ENCODE measurements at places on chromosomes 2 and 18.

- DNase-seq = no peak
These were observed 265.9 kb upstream of the SALL3 start for GRCh38 chr18:78713726-78714125.

- no peak for DNase-seq
These were observed 190.1 kb downstream of the TTC32 start for GRCh38 chr2:19711470-19712372.

- DNase-seq = no peak
These were observed 151.4 kb downstream of the CD8B2 start for GRCh38 chr2:106638580-106638979.

- no peak for DNase-seq
These were observed 664.4 kb upstream of the SLC8A1 start for GRCh38 chr2:41116106-41116797.

GRCh38 chr2:126707941-126708340 lies 52.0 kb downstream of the GYPC start:
- no peak for DNase-seq

- DNase-seq = no peak
These were observed 26.4 kb upstream of the FZD7 start for GRCh38 chr2:202007015-202007982.

- no peak for DNase-seq
These were observed 300.3 kb downstream of the MTX2 start for GRCh38 chr2:176569574-176569973.

DNA sequence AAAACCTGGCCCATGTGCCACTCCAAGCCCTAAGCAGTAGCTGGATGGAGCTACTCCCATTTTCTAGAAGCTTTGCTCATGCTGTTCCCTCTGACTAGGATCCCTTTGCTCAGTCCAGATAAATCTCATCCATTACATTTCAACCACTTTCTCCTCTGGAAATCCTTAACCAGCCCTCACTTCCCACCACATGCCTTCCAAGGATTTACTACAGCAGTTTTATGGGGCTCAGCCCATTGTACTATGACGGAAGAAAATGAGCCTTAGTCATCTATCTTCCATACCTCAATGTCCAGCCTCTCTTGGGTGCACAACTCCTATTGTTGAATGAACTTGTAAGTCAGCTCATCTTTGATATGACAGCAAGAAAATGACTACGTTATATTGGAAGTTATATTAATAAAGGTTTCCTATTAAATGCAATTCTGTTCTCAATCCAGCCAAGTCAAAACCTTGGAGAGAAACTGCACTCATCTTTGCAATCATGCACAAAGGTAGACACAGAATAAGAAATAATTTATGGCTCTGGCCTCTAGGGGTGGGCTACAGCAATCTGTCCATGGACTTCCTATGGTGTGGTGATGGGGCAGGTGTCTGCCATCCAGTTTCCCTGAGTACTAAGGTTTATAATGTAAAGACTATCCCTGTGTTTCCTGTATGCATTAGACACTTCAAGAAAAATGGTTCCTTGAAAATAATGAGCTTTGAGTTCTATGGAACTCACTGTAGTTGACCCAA lies 3.4 kb downstream of the B4GALT6 start:
- DNase-seq = no peak

- no peak for DNase-seq
These were observed 9.9 kb downstream of the GPN1 start for GRCh38 chr2:27638709-27639108.

GRCh38 chr2:57802243-57802642 lies 244.4 kb upstream of the VRK2 start:
- no peak for DNase-seq

DNA sequence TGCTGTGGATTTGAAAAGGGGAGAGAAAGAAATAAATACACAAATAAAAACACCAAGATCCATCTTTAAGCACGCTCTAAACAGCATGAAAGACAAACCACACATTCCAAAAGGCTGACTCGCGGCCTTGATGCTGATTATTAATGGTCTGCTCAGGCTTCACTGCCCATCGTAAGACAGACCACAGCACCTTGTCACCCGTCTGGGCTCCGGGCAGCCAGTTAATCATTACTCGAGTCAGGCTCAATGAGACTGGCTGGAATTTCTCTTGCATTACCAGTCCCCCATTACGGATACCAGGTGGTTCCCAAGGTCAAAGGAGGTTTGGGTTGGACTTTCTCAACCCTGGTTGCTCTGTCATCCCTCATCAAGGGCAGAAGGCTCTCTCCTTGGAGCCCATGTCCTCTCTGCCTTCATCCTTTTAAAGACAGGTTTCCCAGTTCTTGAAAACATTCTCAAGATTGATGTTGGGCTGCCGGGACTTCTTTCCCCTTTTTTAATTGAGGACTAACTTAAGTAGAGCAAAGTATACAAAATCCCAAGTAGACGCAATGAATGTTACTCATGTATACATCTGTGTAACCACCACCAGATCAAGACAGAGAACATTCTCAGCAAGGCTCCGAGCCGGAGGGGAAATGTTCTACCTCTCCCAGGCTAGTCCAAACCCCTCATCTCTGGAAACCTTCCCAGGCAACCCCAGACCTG lies 8.1 kb downstream of the SMAD7 start:
- no peak for DNase-seq

DNA sequence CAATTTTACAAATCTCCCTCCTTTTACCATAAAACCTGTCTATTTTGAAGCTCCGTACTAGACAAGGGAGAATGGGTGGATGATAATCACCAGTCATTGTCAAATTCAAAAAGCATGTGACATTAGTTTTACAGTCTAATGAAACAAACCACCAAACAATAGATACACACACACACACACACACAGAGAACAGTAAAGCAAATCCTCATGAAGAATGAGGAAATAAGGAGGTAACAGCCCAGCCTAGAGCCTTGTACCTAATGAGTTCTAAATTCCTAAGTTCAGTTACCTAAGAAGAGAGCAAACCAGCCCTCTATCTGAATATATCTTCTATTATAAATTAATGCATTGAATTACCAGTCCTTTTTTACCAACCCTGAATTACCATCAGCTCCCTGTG lies 36.8 kb upstream of the BZW1 start:
- DNase-seq = no peak

DNA sequence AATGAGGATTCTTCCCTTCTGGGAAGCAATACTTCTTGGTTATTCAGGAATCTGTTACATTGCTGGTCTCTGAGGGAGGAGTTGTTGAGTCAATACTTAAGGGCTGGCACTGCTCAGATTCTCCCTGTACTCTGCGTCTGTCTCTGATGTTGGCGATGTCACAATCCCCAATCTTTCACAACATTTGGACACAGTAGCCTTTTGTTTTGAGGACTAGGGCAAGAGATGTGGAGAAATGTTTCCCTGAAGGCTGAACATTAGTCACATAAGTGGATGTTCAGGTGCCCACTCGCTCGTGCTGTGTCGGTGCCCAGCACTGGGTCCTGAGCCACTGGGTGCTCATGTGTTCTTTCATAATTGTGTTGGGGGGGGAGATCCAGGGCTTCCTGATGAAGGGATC lies 55.0 kb downstream of the MAPK4 start:
- no peak for DNase-seq

- no peak for DNase-seq
These were observed 29.2 kb upstream of the HNRNPLL start for GRCh38 chr2:38631976-38632375.

- DNase-seq = no peak
These were observed 146.9 kb downstream of the TDRD15 start for GRCh38 chr2:21270708-21271122.

- no peak for DNase-seq
These were observed 18.6 kb downstream of the DDX18 start for GRCh38 chr2:117832905-117833613.

GRCh38 chr2:115115135-115115534 lies 672.7 kb downstream of the DPP10 start:
- no peak for DNase-seq

- no peak for DNase-seq
These were observed 7.3 kb upstream of the CAPN10 start for GRCh38 chr2:240579071-240579762.

- DNase-seq = no peak
These were observed 20.1 kb downstream of the CASP8 start for GRCh38 chr2:201280191-201281040.

DNA sequence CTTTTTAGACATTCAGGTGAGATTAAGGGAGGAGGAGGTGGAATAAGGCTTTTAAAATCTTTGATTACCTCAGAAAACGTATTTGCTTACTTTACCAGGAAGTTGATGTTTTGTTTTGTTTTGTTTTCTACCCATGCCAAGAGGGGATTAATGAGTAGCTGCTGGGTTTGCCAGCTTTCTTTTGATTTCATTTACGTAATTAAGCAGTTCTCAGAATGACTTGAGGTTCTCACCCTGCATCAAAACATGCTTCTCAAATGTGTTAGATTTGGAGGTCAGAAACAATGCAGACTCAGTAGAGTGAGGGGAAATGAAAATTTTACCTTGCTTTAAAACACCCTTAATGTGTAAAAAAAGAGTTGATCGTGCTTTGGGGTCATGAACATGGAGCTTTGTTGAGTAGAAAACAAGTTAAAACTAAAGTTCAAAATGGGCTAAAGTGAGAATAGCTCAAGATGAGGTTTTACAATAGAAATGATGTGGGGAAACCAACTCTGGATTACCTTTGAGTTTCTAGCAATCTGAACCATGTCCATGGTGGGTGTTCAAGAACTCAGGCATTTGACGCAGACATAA lies 217.1 kb upstream of the EPAS1 start:
- DNase-seq = no peak

DNA sequence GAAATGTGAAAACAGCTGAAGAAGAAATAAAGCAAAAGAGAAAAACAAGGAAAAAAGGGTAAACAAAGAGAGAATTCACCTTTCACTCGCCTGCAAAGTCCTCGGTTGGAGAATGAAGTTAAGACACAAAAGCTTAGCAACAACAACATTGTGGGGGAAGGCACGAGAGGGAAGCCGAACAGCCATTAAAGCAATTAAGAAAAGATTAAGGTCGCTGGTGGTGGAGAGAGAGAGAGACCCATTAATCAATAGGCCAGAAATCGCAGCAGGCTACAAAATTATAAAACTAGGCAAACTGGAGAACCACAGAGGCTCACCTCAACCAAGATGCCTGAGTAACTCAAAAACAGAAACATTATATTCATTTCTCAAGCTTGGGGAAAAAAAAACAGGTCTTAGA lies 120.0 kb upstream of the SIX3 start:
- DNase-seq = no peak
